Stimulated activated CD4-positive, alpha-beta T cell treated with anti-CD3 and anti-CD28 coated beads, Interleukin-2, amount 100 ng/mL, for 48 hours (primary cell): ENCODE measurements at places on chromosomes 6 and 20.

- DNase-seq, result no peak
Measured at GRCh38 chr6:130679684-130680083, 147.5 kb upstream of the SMLR1 start.

- no peak for DNase-seq
Measured at GRCh38 chr6:45488269-45488668, 110.5 kb upstream of the SUPT3H start.

DNA sequence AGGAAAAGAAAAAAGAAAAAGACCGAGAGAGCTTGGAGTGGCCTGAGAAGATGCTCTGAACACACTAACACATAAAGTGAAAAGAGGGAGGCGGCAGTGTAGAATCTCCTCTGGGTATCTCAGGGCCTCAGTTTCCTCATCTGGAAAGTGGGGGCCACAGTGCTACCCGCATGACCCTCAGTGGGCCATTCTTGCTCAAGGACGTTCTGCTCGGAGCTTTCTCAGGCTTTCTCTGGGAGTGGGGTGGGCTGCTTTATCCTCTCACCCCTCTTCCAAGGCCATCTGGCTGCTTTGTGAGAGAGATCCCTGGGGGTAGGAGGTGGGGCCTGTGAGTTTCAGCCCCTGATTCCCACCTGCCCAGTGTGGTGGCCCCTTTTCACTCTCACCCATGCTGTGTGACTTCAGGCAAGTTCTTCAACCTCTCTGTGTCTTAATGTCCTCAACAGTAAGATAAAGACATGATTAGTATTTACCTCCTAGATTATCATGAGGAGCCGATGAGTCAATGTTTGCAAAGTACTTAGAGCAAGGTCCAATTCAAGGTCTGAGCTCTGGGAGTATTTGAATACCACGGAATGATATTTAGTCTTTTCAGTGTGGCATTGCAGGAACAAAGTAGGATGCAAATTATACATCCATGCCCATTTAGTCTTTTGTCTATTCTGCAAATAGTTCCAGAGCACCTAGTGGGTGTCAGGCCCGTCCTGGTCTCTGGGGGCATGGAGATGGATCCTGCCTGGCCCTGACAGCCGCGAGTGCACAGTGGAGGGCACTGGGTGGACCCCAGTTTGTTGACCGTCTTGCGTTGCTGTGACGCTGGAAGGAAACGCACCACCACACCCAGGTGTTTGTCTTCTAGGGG, 34.3 kb downstream of the SRC start:
- no peak for DNase-seq

DNA sequence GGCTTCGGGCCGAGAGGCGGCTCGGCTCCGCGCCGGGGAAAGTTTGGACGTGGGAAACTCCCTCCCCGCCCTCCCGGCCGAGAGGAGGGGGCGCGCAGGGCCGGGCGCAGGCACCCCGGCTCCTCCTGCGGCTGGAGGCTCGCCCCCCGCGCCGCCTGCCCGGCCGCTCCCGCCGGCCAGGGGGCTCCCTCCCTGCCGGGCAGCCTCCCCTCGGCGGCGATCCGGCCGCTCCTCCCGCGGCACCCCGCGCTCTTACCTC, 370 bp downstream of the CDH22 start:
- no peak for DNase-seq

DNA sequence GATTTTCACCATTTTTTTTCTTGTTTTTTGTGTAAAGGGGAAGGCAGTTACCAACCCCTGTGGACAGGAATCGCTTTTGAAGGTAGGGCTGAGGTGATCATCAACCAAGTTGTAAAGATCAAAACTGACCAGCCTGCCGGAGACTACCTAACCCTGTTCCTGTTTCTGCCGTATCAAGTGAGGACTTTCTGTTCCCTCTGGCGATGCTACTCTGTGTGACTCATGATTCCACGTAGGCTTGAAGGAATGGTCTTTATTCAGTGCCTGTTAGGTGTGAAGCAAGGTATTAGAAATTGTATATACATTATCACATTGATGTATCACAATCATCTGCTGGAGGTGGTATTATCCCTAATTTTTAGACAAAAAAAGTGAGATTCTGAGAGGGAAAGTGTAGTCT, 161.3 kb downstream of the SOX4 start:
- DNase-seq, result no peak

DNA sequence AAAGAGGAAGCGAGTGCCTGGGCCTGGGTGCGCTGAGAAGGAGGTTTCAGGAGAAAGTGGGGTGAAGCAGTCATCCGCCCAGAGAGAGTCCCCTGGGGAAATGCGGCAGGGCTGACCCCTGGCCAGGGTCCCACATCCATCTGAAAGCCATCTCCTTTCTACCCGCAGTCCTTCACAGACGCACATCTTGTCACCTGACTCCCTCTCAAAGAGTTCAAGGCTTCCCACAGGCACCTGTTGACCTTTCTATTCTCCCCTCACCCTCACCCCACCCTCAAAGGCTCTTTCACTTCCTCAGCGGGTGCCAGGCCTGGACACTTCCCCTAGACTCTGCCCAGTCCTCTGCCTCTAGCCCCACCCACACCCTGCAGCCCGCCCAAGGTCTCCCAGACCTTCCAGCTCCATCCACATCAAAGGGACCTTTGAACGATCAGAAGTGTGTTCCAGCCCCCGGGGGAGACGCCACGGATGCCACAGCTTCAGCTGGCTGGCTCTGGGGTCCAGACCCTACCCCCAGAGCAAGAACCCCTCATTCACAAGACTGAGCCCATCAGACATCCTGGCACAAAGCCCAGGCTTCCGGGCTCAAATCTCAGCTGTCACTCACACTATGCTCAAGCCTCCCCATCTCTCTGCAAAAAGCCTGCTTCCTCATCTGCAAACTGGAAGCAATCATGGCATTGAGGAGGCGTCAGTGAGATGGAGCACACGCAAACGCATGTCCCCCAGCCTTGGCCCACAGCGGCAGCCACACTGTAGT, 2.1 kb downstream of the CTSZ start:
- no peak for DNase-seq

- DNase-seq, result peak; percentile 30
Measured at GRCh38 chr6:107704347-107705013, 119.6 kb downstream of the SCML4 start.

DNA sequence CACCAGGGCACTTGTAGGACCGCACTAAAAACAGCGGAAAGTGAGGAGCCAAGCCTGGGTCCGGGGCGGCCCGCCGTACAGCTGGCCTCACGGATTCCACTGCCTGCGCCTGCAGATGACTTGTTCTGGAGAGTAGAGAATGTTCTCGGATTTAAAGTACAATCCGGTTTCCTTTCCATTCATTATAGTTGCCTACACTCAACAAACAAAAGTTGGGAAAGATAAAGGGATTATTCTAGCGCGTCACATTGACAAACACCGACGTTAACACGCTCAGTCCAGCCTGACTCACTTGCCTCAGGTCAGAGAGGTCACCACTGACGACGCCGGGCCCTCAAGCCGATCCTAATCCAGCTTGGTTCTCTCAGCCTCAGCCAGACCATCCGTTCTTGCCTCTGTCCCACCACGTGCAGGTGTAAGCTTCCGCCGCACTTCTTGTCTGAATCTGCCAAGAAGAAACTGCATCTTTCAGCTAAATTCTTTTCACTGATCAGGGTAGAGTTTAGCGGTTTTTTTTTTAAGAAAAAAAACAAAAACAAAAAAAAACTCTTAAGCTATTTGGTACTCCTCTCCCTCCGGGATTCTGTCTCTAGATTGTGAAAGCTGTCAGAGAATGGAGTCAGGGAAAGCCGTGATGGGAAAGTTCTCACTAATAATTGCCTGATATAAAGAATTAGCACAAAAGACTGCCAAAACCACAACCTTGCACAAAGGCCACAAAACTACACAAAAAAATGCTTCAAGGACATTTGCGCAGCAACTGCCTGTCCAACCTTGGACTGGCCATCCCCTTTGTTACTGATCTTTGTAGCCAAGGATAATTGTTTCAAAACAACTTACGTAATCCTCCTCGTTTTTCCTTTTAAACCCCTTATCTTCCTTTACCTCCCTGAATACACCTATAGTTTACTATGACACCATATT, 1.1 kb upstream of the PHF10 start:
- peak; percentile 13 for DNase-seq

GRCh38 chr6:121838842-121839241, 403.4 kb downstream of the GJA1 start:
- no peak for DNase-seq

GRCh38 chr6:100506651-100507050, 41.9 kb upstream of the SIM1 start:
- DNase-seq, result no peak

GRCh38 chr6:54624779-54625178, 221.8 kb upstream of the FAM83B start:
- no peak for DNase-seq

GRCh38 chr6:166902211-166902755, 54.1 kb downstream of the RNASET2 start:
- DNase-seq, result no peak

DNA sequence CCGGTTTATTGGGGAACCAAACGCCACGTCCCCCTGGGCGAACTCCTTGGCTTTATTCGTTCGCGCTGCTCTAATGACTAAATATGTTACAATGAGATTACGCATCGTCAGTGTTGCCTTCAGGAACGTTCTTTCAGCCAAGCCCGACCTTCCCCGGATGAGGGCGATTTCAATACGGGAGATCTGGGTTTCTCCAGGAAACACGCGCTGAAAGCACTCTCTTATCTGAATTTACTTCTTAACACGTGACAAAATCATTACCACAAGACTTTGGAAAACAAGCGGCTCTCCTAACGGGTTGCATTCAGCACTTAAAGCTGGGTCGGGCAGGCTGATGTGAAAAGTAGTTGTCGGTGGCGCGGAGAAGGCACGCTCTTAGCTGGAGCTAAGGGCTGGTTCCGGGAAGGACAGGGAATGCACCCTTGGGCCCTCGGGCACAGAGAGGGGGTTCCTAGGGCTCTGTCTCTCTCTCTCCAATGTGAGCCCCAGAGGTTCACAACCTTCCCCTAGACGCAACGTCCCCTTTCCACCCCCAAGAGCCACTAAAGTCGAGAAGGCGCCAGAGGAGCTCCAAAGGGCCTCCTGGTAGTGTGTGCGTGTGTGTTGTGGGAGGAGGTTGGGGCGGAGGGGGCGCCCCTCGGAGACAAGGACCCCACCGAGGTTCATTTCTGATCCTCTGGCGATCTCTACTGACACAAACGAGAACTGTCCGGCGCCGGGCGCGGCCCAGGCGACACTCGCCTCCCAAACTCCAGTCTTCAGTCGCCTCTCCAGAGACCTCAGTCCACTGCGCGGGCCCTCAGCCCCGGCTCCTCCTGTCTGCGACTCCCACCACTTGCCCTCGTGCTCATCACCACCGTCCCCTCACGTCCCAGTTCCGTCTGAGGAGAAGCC, 7.1 kb upstream of the NKX2-2 start:
- no peak for DNase-seq

- no peak for DNase-seq
Measured at GRCh38 chr6:11766043-11766442, 12.6 kb downstream of the ADTRP start.

- DNase-seq, result no peak
Measured at GRCh38 chr6:156886409-156886808, 109.2 kb downstream of the ARID1B start.

GRCh38 chr20:33675136-33675959, 1.1 kb upstream of the NECAB3 start:
- DNase-seq, result no peak

DNA sequence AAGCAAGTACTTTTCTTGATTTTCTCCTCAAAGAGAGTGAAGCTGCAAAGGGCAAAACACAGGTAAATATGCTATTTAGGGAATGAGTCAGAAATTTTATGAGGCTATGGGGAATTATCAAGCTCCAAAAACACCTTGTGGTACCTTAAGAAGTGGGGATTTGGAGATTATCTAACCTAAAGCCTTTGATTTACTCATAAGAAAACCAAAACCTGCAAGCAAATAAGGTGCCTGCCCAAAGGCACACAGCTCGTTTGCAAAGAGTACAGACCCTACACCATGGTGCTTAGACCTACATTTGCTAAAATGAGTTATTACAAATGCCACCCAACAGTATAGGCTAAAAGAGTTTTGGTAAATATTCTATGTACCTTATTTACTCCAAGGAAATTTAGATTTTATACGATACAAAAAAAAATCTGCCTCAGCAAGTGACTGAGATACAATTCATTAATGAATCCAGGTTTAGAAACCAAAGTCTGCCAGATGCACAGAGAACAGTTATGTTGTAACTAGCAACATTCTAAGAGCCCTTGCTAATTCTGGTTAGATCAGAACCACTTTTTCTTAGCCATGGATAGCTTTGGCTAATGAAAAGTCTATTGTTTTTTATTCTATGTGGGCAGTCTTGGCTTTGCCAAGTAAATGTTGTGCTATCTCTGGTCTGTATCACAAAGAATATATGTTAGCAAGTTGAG, 101.5 kb downstream of the KHDC1L start:
- DNase-seq, result no peak

DNA sequence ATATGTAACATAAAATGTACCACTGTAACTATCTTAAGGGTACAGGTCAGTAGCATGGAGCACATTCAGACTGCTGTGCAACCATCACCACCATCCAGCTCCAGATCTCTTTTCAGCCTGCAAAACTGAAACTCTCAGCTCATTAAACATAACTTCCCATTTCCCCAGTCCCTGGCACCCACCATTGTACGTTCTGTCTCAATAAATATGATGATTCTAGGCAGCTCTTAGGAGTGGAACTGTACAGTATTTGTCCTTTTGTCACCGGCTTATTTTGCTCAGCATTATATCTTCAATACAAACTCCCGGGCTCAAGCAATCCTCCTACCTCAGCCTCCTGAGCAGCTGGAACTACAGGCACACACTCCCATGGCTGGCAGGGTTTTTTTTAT, 1.5 kb downstream of the ZC3H12D start:
- DNase-seq, result no peak

DNA sequence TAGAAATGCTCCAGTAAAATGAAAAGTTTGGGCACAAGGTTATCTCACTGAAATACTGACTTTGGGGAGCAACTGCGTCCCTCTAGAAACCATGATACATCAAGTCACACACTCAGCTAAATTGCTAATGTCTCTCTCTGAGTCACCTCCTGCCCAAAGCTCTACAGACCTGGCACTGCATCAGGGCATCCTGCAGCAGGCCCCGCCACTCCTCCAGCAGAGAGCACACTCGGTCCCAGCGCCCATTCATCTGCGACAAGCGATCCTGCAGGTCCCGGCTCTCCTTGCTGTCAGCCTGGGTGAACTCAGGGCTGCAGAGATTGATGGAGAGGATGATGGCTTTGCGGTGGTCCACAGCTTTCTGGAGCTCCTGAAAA, 329.0 kb downstream of the ESR1 start:
- DNase-seq, result no peak

GRCh38 chr6:118544105-118544504, 4.0 kb upstream of the PLN start:
- no peak for DNase-seq

- DNase-seq, result no peak
Measured at GRCh38 chr20:2455771-2456497, 14.7 kb downstream of the SNRPB start.

- DNase-seq, result no peak
Measured at GRCh38 chr6:117613920-117614560, 11.7 kb upstream of the GOPC start.

DNA sequence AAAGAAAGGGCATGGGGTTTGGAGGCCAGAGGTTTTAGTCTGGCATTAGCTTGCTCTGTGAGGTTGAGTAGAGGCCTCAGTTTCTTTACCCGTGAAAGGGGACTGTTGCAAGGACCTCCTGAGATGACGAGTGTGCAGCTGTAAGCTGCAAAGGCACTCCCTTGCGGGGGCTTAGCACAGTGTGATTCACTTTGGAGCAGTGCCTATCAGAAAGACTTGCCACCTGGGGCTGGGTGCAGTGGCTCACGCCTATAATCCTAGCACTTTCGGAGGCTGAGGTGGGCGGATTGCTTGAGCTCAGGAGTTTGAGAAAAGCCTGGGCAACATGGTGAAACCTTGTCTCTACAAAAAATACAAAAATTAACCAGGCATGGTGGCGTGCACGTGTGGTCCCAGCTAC, 7.5 kb upstream of the BAK1 start:
- no peak for DNase-seq
